ENCODE measurements at places on chromosomes 7 and 10.

DNA sequence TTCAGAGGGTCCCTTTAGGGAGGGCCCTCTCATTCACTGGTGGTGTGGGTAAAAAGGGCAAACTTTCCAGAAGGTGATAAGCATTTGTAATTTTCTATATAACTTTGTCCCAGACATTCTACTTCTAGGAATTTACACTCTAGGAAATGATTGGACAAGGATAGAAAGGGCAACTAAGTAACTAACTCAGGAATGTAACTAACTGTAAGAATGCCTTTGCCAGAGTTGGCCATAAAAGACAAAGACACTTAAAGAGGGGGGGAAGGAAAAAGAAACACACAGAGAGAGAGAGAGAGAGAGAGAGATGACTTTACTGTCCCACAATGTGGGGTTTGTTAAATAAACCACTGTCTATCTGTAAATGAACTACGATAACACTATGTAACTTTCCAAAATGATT is 38.5 kb upstream of the ITPRID1 start:
- no peak for DNase-seq

DNA sequence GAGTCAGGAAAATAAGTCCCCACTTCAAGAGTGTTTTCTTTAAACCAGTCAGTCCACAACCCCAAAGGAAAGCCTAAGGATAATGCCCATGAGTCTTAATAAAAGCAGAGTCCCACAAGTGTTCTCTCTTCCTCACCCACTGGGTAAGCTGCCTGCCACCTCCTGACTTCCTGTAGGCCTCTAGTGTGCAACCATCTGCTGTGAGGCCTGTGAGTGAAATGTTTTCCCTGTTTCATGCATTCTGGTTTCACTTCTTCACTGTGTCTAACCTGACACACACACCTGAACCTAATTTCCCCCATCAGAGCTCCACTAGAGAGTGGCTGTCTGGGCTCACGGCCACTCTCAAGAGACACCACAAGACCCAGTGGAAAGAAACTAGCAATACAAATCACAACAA is 38.9 kb upstream of the GDF10 start:
- DNase-seq = no peak

DNA sequence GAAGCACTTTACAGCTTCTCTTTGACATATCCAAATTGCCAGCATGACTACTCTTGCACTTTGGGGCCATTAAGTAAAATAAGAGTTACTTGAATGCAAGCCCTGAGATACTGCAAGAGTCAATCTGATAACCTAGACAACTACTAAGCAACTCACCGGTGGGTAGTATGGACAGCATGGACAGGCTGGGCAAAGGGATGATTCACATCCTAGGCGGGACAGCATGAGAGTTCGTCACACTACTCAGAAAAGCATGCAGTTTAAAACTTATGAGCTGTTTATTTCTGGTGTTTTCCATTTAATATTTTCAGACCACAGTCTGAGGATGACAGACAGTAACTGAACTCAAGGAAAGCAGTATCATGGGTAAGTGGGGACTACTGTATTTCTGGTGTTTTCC is 84.0 kb downstream of the ORC5 start:
- DNase-seq = no peak

DNA sequence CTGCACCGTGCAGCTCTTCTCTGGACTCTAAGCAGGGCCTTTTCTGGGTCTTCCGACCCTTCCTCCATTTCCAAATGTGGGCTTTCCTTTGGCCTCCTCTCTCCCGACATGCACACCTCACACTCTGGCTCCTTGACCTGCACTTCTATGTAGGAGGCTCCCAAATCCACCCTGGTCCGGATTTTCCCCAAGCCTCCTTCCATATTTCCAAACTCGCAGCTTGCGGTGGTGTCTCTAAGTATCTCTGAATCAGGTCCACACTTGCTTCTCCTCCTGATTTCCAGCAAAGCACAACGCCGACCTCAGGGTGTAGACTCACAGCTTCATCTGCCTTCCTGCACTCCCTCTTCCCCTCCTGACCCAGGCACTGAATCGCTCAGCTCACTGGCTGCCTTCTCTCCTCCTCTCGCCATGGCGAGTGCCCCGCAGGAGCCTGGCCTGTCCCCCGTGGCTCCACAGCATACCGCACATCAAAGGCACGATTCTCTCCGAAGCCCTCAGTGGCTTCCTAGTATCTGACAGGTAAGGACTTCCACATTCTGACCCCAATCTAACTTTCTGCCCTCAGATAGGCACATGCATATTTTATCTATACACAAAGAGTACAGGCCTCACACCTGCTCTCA is 27.8 kb downstream of the DIP2C start:
- no peak for DNase-seq

- no peak for DNase-seq
These were observed 87.1 kb downstream of the KAT6B start for GRCh38 chr10:74913377-74913979.

DNA sequence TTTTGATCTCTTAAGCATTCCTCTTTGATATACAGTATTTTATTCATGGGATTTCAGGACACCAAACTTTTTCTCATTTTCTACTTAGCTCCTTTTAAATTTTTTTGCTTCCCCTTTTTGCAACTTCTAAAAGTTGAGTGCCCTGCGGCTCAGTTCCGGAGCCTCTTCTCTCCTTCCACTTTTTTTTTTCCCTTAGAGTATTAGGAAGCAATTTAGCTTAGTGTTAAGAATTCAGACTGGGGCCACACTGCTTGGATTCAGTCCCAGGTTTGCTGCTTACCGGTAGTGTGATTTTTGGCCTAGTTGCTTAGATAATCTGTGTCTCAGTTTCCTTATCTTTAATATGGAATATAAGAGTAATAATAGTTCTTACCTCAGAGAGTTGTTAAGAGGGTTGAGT is 3.4 kb downstream of the STAM start:
- no peak for DNase-seq

- no peak for DNase-seq
These were observed 76.5 kb downstream of the AUTS2 start for GRCh38 chr7:69674701-69675182.

- DNase-seq = no peak
These were observed 7.6 kb upstream of the SYPL1 start for GRCh38 chr7:106119719-106120118.

GRCh38 chr7:24972991-24973390 is 7.0 kb downstream of the OSBPL3 start:
- no peak for DNase-seq
